ENCODE measurements at places on chromosomes 5 and 9.

GRCh38 chr5:118008779-118009178 is 979.6 kb downstream of the DTWD2 start:
- no peak for DNase-seq

GRCh38 chr9:137497921-137498719 is 39.0 kb upstream of the NSMF start:
- DNase-seq: no peak

DNA sequence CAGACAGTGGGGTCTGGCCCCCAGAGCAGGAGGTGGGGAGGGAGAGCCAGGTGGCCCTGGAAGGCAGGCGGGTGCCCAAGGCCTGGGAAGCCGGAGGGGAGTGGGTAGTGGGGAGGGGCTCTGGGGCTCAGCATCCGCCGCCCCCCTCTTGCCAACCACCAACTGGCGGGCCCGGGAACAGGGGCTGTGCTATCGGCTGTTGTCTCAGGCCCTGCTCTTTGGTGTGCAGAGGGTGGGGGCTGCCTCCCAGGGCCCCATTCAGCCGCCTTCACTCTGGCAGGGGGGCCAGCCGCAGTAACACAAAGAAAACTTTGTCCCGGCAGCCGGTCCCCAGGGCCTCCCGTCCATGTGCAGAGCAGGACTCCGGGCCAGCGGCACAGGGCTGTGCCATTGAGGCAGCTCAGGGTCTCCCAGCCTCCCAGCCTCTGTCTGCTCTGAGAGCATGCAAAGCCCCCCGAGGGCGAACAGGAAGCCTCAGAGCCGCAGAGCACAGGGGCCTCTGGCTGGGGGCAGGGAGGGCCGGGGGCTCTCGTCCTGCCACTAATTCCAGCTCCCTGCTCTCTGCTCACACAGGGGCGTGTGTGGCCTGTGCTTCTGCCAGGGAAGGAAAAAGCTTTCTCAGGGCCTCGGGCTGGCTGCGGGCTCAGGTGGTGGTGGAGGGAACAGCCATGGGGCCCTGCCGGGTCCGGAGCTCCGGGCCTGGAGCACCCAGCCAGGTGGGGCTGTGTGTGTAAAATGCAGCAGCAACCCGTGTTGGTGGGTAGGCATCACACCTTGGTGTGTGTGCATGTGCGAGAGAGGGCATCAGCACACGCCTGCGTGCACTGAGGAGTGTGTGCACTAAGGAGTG is 54.2 kb upstream of the NOTCH1 start:
- DNase-seq: peak; percentile 43

GRCh38 chr9:89530726-89531125 is 32.8 kb upstream of the SEMA4D start:
- no peak for DNase-seq

DNA sequence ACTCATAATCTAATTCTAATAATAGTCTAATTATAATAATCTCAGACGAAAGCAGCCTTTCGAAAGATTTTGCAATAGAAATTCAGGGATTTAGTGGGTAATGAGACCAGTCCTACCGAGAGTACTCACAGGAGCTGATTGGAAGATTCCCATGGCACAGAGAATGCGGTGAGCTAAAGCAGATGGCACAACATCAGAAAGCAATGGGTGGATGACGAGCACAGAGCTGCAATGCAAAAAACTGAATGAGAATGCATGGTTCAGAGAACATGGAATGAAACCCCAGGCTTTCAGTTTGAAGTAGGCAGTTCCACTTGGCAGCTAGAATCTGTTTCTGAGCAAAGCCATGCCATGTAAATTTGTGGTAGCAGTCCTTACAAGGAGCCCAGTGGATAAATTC is 78.2 kb upstream of the SPINK5 start:
- no peak for DNase-seq

GRCh38 chr5:112034421-112034979 is 277.5 kb upstream of the NREP start:
- DNase-seq: no peak

- no peak for DNase-seq
Measured at GRCh38 chr5:68544648-68545552, 329.3 kb downstream of the PIK3R1 start.

DNA sequence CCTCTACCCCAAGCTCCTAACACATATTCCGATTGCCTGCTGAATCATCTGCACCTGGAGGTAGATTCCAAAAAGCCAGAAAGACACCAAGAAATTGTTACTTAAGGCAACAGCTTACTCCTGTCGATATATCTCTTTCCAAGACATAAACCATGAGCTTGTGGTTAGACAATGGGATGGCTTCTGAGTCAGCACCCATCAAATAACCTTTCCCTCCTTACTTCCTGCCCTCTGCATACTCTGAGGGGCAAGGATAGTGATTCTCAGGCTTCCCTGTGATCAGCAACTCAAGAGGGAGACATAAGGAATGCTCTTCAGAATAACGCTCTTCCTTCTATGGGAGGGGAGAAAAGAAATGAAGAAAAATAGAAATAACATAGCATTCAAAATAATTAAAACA is 70.9 kb downstream of the TMEM215 start:
- no peak for DNase-seq

DNA sequence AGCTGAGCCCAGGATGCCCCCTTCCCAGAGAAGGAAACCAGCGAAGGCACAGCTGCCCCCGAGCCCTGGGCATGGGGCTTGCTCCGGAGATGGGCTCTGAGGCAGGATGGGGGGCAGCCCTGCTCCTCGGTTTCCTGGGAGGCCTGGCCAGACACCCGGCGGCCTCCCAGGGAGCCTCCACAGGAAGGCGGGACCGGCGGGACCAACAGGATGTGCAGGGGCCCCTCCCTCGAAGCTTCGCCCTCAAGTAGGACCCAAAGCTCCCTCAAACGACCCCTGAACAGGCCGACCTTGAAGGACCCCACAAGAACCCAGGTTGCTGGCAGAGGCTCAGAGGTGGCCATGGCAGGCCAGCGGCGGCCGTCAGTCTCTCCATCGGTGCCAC is 11.7 kb downstream of the EXD3 start:
- no peak for DNase-seq

GRCh38 chr5:67005737-67006499 is 190.7 kb downstream of the CD180 start:
- DNase-seq: no peak

GRCh38 chr5:14202462-14202861 is 59.3 kb downstream of the TRIO start:
- DNase-seq: no peak

GRCh38 chr5:132681983-132682382 is 8.2 kb downstream of the IL4 start:
- DNase-seq: no peak

GRCh38 chr5:74543162-74543995 is 97.1 kb downstream of the ENC1 start:
- DNase-seq: no peak

GRCh38 chr5:90226433-90227099 is 183.0 kb downstream of the CETN3 start:
- no peak for DNase-seq

DNA sequence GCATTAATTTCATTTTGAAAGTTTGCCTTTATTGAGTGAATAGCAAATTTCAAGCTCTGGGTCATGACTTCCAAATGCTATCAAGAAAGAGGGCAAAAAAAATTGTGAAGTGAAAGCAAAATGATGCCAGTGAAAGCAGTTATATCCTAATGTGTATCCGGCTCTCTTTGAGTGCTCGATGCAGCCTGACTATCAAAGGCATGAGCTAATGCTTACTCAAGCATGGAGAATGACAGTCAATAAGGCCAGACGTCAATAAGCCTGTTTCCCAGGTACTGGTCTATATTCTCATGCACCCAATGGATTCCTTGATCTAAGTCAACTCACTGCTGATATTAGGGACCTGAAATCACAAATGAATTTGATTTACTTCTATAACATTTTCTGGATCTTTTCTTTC is 435.5 kb downstream of the CAAP1 start:
- DNase-seq: no peak

GRCh38 chr9:133006731-133007352 is 24.0 kb upstream of the GTF3C5 start:
- DNase-seq: no peak

GRCh38 chr5:160685695-160686094 is 166.3 kb downstream of the ATP10B start:
- no peak for DNase-seq

GRCh38 chr9:104082168-104082567 is 11.9 kb upstream of the SMC2 start:
- DNase-seq: no peak

- no peak for DNase-seq
Measured at GRCh38 chr5:175281714-175282113, 162.3 kb downstream of the DRD1 start.

DNA sequence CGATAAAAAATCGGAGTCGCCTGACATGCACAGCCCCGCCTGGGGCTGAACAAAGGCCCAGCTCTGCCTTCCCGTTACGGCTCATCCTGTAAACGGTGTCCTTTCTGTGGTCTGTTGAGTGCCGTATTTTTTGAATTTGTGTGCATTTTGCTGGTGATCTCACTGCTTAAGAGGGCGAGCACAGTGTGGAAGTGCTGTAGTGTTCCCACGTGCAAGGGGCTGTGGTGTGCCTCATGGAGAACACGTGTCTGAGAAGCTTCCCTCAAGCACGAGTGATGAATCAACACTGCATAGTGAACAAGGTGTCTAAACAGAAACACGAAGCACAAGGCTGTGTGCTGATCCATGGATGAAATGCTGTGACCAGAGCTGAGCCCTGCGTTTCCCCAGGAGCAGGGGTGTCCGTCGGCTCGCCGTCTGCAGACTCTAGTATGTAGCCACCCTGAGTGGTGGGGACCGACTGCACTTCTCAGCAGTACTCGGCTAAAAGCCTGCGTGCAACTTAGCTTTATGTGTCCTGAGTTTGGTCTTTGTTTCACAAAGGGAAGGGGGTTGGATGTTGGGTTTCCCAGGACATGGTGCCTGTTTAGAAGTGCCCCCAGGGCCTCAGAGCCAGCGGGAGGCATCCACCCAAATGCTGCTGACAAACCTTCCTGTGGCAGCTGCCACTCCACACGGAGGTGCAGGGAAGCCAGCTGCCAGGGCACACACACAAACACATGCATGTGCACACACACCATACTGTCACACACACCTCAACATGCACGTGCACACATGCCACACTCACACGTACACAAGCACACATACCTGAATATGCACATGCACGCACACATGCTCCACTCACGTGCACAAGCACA is 77.2 kb upstream of the IRX4 start:
- no peak for DNase-seq

DNA sequence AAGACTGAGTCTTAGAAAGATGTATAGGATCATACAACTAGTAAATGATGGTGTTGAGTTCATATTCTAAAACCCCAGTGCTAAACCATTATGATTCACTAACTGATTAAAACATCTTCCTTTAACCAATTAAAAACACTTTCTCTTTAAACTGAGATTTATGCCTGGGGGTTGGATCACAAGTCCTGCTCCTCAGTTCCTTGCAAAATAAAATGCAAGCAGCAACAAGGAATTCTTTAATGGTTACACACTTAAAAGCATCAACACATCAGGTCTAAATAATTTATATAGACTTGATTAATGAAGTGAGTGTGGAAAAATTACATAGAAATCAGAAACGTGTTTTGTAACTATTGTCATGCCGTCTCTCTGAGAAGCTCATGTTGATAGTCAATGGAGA is 189.2 kb downstream of the TARS1 start:
- no peak for DNase-seq

DNA sequence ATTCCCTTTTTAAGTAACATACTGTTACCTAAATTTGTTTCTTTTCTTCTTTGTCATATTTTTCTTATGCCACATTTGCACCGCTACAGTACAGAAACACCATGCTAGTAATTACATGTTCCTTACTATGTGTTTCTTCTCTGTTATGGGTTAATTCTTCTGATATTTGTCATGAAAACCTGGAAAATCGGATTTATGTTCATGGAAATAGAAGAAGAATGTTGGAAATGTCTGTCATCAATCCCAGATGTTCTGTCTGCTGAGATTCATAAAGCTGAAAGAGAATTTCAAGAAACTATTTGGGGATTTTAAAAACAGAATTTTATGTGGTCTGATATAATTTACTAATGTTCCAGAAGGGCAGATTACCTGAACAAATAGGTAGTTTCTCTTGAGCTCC is 305.2 kb upstream of the NREP start:
- DNase-seq: no peak

DNA sequence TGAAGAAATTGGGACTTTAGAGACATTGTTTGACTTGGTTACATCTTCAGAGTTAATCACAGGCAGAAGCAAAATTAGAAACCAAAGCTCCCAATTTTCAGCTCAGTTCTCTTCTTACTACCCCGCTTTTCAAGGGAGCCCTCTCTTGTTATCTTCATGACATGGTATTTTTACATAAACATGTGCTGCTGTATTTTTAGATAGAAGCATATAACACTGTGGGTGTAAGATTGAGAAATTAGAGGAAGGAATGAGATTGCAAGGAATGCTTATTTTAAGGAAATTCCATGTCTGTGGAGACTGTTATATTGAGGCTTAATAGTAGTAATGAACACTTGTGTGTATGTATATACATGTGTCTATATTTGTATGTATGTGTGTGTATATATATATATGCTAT is 401.6 kb downstream of the TMEM232 start:
- no peak for DNase-seq

GRCh38 chr9:16515879-16516301 is 354.6 kb downstream of the BNC2 start:
- no peak for DNase-seq

DNA sequence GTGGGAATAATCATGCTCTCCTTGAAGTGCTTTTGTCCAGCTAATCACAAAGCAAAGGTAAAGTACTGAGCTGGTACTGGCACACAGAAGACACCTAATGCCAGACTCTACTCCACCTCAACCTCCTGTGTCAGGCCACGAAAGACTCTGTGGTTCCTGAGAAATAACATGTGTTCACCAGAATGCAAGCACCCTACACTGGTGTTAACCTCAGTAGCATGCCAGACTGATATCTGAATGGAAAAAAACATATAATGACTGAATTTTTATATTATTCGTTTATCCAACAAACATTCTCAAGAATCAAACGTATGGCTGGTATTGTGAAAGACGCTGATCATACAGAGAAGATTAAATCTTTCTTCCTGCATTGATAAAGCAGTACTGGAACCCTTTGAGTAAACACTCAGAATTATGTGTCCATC is 97.1 kb upstream of the IFNE start:
- DNase-seq: no peak

DNA sequence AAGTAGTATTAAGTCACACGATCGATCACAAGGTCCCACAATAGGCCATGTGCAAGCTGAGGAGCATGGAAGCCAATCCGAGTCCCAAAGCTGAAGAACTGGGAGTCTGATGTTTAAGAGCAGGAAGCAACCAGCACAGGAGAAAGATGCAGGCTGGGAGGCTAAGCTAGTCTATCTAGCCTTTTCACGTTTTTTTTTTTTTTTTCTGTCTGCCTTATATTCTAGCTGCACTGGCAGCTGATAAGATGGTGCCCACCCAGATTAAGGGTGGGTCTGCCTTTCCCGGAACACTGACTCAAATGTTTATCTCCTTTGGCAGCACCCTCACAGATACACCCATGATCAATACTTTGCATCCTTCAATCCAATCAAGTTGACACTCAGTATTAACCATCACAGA is 6.5 kb downstream of the PPIP5K2 start:
- no peak for DNase-seq
